ENCODE measurements at places on chromosomes 3 and 15.
A peak's percentile ranks its signal among the peaks of the same experiment; 100 is the strongest.

DNA sequence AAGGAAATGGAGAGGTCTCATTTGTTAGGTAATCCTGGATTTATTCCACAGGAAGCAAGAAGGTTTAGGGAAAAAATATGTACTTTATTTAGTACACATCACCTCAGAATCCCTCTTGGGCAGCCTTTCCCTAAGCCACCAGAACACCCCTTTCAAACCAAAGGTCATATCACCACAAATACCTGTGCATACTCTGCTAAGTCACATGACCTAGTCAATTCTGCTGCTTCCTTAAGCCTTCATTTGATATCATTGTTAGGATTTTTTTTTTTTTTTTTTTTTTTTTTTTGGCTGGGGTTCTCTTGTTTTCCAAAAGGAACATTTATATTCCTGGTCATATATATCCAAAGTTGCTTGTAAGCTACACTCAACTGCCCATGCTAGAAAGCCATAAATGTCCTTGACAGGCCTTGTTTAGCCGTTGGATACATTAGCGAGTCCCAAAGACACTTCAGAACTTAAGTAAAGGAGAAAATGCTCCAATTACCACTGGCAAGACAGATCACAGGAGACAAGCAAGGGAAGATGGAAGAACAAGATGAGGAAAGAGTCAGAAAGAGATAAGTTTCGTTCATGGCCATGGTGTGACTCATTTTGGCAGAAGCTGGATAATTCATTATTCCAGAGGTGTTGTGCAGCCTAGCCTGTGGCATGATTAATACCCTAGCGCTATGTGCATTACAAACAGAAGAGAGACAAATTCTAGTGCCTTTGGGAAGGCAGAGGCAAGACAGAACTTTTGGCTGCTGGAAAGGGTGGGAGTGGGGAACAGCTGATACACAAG, 155.6 kb upstream of the SLC2A2 start:
- DNase-seq = no peak

DNA sequence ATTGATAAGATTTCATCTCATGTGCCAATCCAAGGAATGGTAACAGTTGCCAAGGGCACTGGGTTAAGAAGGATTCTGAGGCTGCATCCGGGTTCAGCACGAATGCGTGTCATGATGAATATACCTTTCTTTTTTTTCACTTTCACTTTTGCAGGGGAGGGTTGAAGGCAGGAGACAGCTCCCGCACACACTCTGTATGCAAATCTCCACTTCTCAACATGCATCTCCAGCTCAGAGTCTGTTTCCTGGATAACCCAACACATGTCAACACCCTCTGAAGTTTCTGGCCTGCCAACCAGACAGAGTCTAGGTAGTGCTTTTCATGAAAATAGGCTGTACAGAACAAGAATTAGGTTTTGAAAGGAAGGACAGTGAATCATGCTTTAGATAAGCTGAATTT, 21.6 kb downstream of the B4GALT4 start:
- no peak for DNase-seq

- no peak for DNase-seq
Measured at GRCh38 chr15:93942269-93942694, 289.1 kb upstream of the MCTP2 start.

DNA sequence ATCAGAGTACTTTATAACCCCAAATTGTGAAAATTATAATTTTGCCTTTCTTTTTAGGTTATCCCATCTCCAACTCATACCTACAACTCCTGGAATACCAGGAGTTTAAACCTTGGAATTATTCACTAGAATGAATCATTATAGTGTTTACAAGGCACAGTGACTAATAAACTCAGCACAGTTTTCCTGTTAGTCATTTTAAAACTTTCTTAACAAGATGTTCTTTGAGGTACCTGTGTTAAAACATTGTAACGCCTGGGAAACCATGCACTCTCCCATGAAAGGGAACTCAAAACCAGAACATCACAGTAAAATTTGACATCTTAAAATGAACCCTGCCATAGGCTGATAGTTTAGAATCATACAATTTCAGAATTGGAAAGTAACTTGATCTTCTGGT, 132.4 kb upstream of the OSTN start:
- DNase-seq = no peak

- peak; percentile 53 for DNase-seq
Measured at GRCh38 chr15:62066663-62067447, at the start of gene C2CD4A. C2CD4A (plus strand) TSS chr15:62066977; CDS start chr15:62067614, 637 bp downstream.

- DNase-seq = no peak
Measured at GRCh38 chr3:151225040-151225975, 22.3 kb upstream of the GPR171 start.

GRCh38 chr3:47098910-47099309, 65.0 kb downstream of the SETD2 start:
- no peak for DNase-seq

DNA sequence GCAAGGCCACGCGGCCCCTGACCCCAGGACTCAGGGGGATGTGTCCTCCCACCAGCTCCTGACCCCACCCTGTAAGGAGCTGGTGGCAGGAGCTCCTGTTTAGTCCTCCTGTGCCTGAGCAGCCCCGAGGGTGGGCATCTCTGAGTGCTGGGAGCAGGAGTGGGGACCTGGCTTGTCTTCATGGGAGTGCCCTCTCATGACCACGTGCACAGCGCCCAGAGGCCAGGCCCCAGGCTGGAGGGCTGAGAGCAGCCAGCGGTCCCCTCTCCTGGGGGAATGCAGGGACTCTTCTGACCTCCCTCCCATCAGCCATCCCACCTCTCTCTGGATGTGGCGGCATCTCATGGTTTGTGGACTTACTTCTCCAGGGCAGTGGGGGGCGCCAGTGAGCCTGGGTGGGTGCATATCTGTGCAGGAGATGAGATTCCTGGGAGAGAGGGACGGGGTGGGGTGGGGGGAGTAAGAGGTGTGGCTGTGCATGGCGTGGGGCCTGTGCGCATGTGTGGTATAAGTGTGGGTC, 205.6 kb downstream of the TBC1D2B start:
- DNase-seq = no peak

GRCh38 chr3:132898141-132898540, 140.1 kb upstream of the TMEM108 start:
- DNase-seq = no peak

- no peak for DNase-seq
Measured at GRCh38 chr3:37808656-37809055, 53.0 kb upstream of the CTDSPL start.

DNA sequence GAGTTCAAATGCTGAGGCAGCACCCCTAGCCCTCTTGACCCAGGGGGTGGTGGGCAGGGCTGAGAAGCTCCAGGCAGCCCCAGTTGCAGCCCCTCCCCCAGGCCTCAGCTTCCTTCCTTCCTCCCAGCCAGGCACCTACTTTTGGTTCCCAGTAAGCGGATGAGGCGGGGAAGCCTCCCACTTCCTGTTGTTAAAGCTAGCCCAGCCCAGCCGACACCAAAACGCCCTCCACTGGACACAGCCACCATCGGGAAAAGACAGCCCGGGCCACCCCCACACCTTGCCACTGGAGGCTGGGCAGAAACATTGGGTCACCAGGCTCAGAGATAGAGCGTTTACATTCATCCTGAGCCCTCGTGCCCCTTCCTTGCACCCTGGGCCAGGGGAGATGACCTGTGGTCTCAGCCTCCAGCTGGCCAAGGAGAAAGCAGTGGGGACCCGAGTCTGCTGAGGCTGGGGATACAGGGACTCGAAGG, 3.5 kb downstream of the DUSP7 start:
- peak; percentile 87 for DNase-seq

- no peak for DNase-seq
Measured at GRCh38 chr3:147518465-147518864, 109.3 kb downstream of the ZIC1 start.

GRCh38 chr3:23404246-23404645, 201.1 kb downstream of the UBE2E2 start:
- DNase-seq = no peak

DNA sequence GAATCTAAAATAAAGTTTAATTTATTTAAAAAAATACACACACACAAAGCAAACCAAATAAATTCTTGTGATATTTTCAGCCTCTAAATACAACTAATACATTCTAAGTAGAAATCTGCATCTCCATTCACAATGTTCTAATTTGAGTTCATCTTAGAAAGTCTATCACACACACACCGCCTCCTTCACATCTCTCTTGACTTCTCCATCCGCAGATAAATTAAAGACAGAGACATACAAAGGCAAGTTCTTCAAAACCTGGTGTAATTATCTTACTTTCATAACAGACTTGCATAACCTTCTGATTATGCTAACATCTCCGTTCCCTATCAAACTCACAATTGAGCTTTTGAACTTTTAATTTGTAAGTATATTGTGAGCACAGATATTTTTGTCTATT, 657.3 kb downstream of the VGLL3 start:
- DNase-seq = no peak

Data from suppressor macrophage treated with lipopolysaccharide for 1 hour (primary cell).